ENCODE measurements at places on chromosomes 5 and 9. TPM values are rescaled to one million over a fixed set of nuclear protein-coding genes. Genes with fewer than 3 reads are reported as not detected.

CDHR2 gene
- 0.36 TPM for total RNA-seq

CAVIN4 gene
- total RNA-seq, result 0.07 TPM

FIBCD1 gene
- total RNA-seq, result not detected

SH3PXD2B gene
- total RNA-seq, result 1.1 TPM

CATSPER3 gene
- total RNA-seq, result 0.45 TPM

Measured in activated CD4-positive, alpha-beta memory T cell treated with anti-CD3 and anti-CD28 coated beads for 36 hours (primary cell).